Activated CD4-positive, CD25-positive, alpha-beta regulatory T cell treated with anti-CD3 and anti-CD28 coated beads, Interleukin-2, amount 50 U/mL, for 72 hours (primary cell): ENCODE measurements at places on chromosomes 12 and 14.

DNA sequence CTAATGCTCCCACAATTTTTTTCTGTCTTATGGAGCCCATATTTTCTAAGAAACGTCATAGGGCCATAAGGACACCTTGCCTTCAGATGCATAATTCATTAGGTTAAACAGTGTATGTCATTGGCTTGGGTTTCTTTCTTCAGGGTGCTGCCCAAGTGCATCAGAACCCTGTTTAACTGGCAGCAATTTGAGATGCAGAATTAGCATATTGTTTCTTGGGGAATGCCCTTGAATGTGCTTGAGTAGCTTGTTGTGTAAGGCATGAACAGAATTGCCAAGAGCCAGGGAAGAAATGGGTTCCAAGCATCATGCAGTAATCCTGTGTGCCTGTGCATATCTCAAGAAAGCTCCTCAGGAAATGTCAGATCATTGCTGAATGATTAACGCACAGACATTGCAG is 277.2 kb downstream of the SYT1 start:
- no peak for DNase-seq

DNA sequence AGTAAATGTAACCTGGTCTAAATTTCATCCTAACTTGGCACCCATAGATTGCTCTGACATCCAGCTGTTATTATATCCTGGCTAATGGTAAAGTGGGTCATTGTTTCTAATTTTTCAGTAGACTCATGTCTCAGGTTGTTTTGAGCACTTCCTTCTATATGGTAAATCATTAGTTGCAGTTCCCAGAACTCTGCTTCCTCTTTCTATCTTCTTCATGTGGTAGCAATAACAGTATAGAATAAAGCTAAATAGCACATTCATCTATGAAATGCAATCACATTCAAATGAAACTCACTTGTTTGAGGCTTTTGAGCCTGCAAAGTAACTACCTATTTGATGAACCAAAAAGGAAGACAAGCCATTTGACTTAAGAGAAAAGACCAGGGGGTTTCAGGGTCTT is 65.1 kb upstream of the GZMB start:
- DNase-seq = no peak

DNA sequence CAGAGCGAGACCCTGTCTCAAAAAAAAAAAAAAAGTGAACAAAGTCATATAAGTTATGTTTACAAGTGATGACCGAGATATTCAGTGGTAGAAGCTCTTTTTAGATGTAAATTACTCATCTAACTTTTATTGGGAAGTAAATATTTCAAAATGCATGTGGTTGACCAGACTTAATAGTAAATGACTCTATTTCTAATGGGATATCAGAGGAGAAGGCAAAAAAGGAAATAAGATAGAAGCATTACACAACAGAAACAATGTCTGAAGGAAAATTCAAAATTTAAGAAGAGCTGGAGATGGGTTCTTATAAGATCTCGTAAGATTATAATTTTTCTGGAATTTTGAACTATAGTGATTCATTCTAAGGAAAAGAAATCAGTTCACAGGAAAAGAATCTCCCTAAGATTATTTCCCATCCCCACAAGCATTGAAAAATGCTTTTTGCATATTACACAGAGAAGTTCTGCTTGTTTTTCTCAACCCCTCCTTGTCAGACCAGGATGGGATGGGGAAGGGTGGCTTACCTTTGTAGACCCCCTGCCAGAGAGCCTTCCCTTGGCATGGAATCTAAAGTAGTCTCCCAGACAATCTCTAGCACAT is 63.1 kb upstream of the STK38L start:
- no peak for DNase-seq

- DNase-seq = no peak
Observed at GRCh38 chr12:19530637-19531023, 91.3 kb downstream of the AEBP2 start.

- no peak for DNase-seq
Observed at GRCh38 chr12:19971361-19972280, 396.7 kb upstream of the PDE3A start.

GRCh38 chr12:111893287-111893686 is 51.3 kb downstream of the MAPKAPK5 start:
- DNase-seq = no peak

DNA sequence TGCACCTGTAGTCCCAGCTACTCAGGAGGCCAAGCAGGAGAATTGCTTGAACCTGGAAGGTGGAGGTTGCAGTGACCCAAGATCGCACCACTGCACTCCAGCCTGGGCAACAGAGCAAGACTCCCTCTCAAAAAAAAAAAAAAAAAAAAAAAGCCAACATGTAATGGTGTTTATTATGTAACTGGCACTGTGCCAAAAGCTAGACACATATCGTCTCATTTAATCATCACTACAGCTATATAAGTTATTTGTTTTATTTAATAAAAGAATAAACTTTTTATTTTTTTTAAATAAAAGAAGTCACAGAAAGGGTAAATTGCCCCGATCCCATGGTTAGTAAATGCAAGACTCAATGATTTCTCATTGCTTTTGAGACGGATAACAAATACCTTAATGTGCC is 76.9 kb downstream of the PTCSC3 start:
- DNase-seq = no peak

- no peak for DNase-seq
Observed at GRCh38 chr12:46499226-46499625, 126.7 kb upstream of the SLC38A2 start.

DNA sequence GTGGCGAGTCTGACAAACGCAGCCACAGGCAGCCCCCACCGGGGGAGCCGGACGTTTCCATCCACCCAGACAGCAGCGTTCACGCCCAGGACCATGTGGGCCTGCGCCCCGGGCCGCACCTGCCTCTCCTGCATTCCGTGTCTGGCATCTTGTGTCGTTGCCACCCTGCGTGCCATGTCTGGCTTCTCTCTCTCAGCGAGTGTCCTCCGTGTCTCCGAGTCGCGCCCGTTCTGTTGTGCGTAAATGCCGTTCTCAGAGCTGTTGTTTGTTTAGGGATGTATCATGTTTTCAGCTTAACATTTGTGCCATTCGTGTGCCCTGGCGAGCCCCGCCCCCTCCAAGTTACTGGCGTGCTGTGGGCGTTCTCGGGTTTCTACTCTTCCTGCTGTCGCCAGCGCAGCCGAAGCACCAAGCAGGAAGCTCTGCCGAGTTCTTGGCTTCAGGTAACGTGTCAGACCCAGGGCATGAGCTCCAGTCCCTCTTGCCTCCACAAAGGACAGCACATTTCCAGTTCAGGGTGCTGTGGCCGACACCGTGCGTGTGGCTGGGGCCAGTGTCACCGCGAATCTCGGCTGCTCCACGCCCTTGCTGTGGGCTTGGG is 34.6 kb downstream of the NOC4L start:
- DNase-seq = no peak

DNA sequence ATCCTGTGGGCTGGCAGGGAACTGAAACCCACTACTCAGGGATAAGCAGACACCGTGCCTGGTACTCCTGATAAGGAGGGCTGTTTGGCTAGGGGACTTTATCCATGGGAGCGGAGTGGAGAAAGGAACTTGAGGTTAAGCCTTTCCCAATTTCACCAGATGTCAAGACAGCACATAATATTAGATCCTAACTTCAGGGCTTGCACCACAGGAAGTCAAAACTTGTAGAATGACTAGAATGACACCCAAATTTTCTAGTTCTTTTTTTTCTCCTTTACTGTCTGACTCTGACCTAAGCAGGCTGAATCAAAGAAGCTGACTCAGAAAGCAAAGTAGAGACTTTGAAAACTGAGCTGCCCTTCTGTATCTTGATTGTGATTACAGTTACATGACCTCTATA is 7.1 kb upstream of the CGRRF1 start:
- no peak for DNase-seq

GRCh38 chr14:84024231-84024820 is 1505.6 kb upstream of the FLRT2 start:
- no peak for DNase-seq

- no peak for DNase-seq
Observed at GRCh38 chr12:6192604-6193380, 7.4 kb upstream of the CD9 start.

DNA sequence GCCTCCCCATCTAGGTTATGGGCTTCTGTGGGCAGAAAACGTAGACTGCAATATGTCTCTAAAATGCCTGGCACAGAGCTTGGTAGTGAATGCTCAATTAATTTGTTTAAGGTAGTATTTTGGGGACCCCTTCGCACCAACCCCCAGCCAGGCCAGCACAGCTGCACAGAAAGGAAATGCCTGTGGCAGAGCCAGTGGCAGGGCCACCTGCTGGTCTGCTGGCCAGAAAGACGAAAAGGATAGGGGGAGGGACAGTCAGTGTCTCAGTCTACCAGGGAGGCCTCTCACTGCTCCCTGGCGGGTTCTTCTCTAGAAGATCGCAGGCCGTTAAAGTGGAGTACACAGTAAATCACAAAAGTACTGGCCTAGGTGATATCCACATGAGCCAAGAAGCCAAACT is 3.5 kb downstream of the RAB15 start:
- no peak for DNase-seq

- no peak for DNase-seq
Observed at GRCh38 chr12:92624236-92624635, 78.6 kb upstream of the PLEKHG7 start.

GRCh38 chr14:73774241-73774570 is 60.0 kb upstream of the PNMA1 start:
- no peak for DNase-seq

DNA sequence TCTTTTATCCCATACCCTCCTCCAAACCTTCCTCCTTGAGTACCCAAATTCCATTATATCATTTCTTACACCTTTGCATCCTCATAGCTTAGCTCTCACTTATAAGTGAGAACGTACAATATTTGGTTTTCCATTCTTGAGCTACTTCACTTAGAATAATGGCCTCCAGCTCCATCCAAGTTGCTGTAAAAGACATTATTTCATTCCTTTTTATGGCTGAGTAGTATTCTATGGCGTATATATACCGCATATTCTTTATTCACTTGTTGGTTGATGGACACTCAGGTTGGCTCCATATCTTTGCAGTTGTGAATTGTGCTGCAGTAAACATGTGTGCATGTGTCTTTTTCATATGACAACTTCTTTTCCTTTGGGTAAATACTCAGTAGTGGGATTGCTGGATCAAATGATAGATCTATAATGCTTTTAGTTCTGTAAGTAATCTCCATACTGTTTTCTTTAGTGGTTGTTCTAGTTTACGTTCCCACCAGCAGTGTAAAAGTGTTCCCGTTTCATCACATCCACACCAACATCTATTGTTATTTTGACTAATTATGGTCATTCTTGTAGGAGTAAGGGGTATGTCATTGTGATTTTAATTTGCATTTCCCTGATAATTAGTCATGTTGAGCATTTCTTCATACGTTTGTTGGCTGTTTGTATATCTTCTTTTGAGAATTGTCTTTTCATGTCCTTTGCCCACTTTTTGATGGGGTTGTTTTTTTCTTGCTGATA is 10.1 kb downstream of the RAB21 start:
- DNase-seq = no peak

GRCh38 chr12:15852383-15852782 is 29.8 kb upstream of the STRAP start:
- DNase-seq = no peak

DNA sequence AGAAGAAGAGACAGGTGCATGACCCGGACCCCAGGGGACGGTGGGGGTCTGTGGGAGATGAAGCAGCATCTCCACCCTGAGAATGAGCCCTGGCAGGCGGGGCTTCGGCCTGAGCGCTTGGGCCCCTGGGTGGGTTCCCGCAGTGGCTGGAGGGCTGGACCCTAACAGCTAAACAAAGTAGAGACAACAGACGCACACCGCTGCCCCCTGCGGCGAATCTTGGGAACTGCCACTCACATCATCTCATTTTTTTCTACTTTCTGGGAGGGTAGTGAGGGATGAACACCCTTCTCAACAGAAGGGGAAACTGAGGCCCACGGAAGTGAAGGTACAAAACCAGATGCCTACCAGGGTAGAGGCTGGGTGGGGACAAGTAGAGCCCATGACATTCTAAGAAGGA is 104.7 kb downstream of the RFLNA start:
- DNase-seq = peak; percentile 44

DNA sequence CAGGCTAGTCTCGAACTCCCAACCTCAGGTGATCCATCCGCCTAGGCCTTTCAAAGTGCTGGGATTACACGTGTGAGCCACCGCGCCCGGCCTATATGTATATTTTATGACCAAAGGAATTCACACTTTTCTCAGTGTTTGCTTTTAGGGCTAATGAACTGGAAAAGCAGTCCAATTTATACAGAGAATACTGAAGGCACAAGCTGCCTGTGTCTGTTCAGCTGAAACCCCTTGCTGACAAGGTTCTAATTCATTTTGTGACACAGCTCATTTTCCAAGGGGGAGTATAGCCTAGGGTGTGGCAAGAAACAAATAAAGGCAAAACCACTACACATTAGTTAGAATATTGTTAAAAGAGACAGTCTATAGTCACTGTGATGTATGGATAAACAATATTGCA is 18.3 kb upstream of the NEMF start:
- no peak for DNase-seq

DNA sequence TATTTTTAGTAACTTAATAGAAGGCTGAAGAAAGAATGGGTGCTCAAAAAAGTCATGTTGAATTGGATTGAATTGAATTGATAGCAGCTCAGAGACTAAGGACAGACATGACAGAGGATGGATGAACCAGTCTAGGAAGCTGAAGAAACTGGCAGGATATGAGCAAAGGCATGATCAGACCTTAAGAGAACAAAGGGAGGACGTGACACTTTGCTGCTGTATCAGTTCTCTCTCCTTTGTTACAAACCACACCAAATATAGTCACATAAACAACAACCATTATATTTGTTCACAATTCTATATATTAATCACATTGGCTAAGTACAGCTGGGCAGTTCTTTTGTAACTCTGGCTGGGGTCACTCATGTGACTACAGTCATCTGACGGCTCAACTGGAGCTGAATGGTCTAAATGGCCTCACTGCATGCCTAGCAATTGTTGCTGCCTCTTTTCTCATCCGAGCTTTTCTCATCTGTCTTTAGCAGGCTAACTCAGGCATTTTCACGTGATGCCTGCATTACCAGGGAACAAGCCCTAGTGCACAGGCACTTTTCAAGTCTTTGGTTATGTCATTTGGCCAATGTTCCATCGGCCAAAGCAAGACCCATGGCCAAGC is 355.0 kb downstream of the ETNK1 start:
- DNase-seq = no peak

- DNase-seq = no peak
Observed at GRCh38 chr12:2607881-2608607, 186.7 kb upstream of the FKBP4 start.

DNA sequence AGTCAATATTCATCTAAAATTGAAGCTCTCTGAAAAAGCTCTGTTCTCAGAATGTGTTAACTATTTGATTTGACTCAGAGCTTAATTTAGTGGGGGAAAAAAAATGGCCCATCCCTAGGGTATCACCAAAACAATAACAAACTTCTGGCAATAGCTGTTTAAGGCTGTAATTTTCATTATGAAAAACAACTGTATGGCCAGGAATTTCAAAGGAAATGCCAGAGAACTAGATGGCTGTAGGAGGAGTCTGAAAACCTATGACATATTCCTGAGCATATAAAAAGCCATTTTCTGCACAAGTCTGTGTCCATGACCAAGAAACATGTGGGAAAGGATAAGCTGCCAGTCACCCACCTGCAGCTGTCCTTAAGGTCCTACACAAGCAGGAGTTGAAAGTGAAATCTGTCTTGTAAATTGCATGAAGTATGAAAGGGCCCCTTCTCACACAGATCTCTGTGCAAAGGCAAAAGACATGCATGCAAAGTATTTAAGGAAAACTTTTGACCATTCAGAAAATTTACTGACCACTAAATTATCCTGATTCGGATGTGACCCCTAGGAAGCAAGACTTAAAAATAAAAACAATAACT is 299.1 kb downstream of the BTG1 start:
- DNase-seq = no peak
